ENCODE measurements at places on chromosomes 7 and 10. TPM values are rescaled to one million over a fixed set of nuclear protein-coding genes. Genes with fewer than 3 reads are reported as not detected.

- DNase-seq: no peak
These were observed 105.1 kb downstream of the NRP1 start for GRCh38 chr10:33229252-33229948.

DNA sequence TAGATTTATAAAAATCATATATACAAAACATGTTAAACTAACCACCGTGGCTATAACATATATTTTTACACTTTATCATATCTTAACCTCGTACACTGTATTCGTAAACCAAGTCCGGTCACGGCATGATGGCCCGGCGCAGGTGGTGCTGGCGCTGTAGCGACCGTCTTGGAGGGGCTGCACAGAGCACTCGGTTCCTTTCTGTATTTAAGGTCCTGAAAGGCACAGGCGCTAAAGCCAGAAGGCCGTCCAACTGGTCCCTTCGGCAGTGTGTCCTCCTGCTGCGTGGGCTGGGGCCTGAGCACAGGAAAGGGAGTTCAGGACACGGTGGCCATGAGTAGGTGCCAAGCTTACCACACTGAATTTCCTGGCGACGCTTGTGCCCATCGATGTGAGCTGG is 33.8 kb downstream of the AMZ1 start:
- DNase-seq: no peak

DNA sequence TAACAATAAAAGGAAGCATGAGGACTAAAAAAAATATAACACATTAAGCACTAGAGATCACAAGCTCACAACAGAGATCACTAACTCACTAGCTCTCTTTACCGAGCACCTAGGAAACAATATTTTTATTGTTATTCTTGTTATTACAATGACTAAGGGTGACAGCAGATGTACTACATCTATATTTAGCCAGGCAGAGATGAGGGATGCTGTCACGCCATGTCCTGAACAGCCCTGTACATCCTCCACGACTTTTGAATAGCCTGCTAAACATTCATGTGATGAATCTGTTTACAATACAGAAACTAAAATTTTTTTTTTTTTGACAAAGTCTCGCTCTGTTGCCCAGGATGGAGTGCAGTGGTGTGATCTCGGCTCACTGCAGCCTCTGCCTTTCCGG is 22.7 kb downstream of the FAM133B start:
- DNase-seq: no peak

GRCh38 chr10:5665373-5666007 is 905 bp downstream of the ASB13 start:
- no peak for DNase-seq

Gene CYP2C8
- 12.4 TPM for polyA plus RNA-seq

GRCh38 chr7:26861050-26861449 is 3.3 kb downstream of the SKAP2 start:
- DNase-seq: no peak

All from left kidney (tissue), 8 donors.